Activated T-helper 17 cell treated with anti-CD3 and anti-CD28 coated beads, Interleukin-2, amount 50 U/mL, for 72 hours (primary cell): ENCODE measurements at places on chromosomes 5 and 9. TPM values are rescaled to one million over a fixed set of nuclear protein-coding genes. Genes with fewer than 3 reads are reported as not detected.

DNA sequence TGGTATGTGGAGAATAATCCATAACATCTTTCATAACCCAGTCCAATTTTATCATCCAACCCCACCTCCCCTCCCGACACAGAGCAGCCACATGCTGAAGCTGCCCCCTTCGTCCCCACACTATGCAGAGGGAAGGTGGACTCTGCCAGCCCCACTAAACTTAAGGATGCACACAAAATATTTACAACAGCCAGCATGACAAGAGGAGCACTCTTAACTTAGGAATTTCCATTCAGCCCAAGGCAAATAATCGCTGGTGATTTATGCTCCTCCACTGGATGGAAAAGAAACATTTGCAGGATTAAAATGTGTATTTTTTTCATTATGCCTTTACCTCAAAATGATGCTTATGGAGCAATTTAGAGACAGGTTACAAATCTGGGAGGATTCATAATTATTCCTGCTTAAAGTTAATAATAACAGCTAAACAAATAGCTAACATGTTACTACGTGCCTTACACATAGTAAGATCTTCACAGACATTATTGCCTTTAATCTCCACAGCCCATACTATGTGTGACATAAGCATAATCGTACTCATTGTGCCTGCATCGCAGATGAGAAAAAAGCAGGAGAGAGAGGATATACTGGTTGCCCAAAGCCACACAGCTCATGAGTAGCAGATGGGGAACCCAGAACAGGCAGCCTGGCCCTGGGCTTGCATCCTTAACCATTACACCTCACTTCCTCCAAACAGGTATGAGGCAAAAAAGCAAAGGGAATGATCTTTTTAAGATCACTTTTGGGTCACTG lies 92.6 kb downstream of the GLIS3 start:
- no peak for ATAC-seq

Gene WNT8A
- not detected for total RNA-seq

- ATAC-seq = no peak
Observed at GRCh38 chr5:179694561-179694960, 4.2 kb upstream of the CANX start.

DNA sequence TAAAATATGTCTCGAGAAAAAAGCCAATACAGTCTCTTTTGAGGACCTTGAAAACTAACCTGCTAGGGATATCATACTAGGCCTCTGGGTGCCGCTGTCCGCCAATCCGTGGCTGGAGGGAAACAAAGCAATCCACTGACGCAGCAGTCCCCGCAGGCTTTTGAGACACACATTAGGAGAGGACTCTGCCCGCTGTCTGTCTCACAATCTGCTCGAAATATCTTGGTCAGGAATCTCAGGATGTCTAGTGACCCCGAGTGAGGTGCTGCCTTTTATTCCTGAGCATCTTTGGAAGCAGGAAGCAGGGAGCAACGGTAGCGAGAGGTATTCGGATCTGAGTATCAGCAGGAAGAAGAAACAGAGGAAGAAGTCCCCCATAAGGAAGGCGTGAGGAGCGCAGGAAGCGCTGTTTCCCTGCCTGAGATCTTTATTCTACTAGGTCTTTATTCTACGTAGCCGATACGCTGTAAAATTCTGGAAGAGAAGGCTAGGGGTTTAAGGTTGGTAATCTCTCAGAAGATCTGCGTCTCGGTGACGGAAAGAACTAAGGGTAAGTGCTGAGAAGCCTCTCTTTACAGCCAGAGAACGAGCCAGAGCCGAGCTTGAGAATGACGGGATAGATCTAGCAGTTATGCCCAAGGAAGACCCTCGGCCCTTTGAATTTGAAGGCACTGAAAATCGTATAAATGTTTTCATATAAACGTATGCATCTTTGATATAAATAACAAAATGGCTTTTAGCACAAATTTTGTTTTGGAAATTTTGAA lies 4.0 kb upstream of the PCDHGA1 start:
- peak; percentile 94 for ATAC-seq
